Type B pancreatic cell (in vitro differentiated cells): ENCODE measurements at places on chromosomes 2 and 18. TPM values are rescaled to one million over a fixed set of nuclear protein-coding genes. Genes with fewer than 3 reads are reported as not detected.

DNA sequence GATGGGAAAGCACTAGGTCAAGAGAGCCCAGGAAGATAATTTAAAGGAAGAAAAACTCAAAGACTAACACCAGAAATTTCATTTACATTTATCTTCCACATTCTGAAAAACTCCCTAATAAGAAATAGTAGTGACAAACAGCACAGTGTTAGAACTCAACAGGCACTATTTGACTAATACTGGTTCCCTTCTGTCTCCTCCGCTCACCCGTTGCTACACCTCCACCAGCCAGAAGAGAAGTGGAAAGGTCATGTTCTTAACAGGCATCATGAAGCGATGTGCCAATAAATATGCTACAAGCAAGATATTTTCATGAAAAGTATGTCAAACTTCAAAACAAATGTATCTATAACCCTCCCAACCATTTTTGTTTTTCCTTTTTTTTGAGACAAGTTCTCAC is 5.7 kb downstream of the ROCK1 start:
- H3K36me3 ChIP-seq = no peaks in the 10 kb centered on the region
- H3K27me3 ChIP-seq = no peaks in the 10 kb centered on the region
- peaks cover 22% of the 10 kb centered on the region for H3K4me1 ChIP-seq

DNA sequence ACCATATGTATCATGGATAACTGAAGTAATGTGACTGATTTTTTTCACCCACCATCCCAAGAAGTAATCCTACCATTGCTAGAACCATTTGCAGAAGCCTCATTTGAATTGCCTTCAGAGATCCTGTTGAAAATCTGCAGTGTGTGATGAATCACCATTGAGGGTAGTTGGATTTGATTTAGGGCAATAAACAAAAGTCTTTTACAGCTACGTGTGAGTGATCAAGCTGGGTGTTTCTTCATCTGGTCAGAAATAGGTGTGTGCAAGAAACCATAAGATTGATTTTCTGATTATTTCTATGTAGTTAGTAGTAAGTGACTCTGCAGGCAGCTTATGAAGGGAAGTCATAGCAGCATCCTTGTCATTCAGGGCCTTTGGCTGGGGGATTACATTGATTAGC is 159.6 kb downstream of the MGAT5 start:
- H3K27ac ChIP-seq = no peak overlapping the region
- H3K36me3 ChIP-seq = no peaks in the 10 kb centered on the region
- DNase-seq = no peak
- no peak overlapping the region for H3K4me3 ChIP-seq
- H3K4me1 ChIP-seq = peaks cover 17% of the 10 kb centered on the region

DNA sequence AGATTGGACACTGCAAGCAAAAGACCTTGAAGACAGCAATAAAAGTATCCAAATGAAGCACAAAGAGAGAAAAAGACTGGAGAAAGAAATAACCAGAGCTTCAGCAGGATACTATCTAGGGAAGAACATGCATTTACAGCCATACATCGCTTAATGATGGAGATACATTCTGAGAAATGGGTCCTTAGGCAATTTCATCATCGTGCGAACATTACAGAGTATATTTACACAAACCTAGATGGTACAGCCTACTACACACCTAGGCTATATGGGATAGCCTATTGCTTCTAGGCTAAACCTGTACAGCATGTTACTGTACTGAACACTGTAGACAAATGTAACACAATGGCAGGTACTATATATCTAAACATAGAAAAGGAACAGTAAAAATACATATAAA is 11.9 kb downstream of the OLA1 start:
- no peak overlapping the region for H3K27ac ChIP-seq
- peaks cover 14% of the 10 kb centered on the region for H3K4me1 ChIP-seq
- DNase-seq = no peak
- peaks cover 7% of the 10 kb centered on the region for H3K36me3 ChIP-seq
- no peak overlapping the region for H3K4me3 ChIP-seq

DNA sequence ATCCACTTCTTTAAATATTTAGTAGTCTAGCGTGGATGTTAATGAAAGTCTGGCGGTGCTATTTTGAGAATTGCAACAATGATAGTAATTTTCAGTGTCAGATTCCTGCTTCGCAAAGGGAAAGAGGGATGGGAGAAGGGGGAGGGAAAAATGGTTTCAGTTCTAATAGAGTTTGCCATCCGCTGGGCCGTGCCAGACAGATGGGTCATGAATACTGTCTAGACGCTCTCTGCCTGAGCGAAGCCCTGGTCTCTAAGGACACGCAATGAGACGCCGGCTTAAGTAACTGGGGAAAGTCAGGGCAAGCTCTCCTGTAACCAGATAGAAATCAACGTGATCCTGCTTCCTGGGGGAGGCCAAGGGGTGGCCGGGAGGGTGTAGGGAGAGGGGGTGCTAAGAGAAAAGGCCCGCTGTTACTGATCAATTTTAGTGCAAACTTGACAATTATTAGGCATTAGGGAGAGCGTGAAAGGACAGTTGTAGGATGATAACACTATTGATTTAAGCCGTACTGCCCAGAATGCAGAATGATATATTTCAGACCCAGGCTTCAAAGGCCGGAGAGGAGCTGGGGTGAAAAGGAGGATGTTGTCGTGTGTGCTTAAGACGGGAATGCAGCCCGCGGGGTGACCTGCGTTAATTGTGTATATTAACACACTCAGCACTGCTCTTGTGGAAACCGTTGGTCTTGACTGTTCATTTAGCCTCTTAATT is 229.2 kb downstream of the LDLRAD4 start:
- peaks cover 11% of the 10 kb centered on the region for H3K4me1 ChIP-seq
- no peak overlapping the region for H3K27ac ChIP-seq
- no peak for DNase-seq
- H3K36me3 ChIP-seq = no peaks in the 10 kb centered on the region
- H3K27me3 ChIP-seq = peaks cover 65% of the 10 kb centered on the region

DNA sequence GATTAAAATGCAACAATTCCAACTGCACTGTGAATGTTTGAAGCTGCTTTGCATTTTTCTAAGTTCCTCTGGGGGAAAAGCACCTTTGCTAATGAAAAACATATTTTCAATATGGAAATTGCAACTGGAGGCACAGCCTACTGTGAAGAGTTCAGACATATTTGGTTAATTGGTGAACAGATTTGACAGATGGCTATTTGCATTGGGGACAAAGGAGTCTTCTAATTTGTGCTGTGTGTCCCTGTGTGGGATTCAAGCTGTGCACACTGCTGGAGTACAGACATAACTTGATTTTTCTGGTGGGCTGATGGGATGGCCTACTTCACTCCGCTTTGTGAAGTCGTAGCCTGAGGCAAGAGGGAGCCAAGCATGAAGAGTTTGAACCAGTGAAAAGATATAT is 40.7 kb upstream of the ARHGAP25 start:
- H3K4me1 ChIP-seq = peaks cover 13% of the 10 kb centered on the region
- H3K4me3 ChIP-seq = no peak overlapping the region
- no peak overlapping the region for H3K27ac ChIP-seq
- DNase-seq = no peak
- H3K27me3 ChIP-seq = no peaks in the 10 kb centered on the region

- H3K4me3 ChIP-seq = no peak overlapping the region
- H3K4me1 ChIP-seq = peaks cover 6% of the 10 kb centered on the region
- no peak overlapping the region for H3K27ac ChIP-seq
- peaks cover 25% of the 10 kb centered on the region for H3K27me3 ChIP-seq
These were observed 85.6 kb downstream of the VIT start for GRCh38 chr2:36781907-36782720.

DNA sequence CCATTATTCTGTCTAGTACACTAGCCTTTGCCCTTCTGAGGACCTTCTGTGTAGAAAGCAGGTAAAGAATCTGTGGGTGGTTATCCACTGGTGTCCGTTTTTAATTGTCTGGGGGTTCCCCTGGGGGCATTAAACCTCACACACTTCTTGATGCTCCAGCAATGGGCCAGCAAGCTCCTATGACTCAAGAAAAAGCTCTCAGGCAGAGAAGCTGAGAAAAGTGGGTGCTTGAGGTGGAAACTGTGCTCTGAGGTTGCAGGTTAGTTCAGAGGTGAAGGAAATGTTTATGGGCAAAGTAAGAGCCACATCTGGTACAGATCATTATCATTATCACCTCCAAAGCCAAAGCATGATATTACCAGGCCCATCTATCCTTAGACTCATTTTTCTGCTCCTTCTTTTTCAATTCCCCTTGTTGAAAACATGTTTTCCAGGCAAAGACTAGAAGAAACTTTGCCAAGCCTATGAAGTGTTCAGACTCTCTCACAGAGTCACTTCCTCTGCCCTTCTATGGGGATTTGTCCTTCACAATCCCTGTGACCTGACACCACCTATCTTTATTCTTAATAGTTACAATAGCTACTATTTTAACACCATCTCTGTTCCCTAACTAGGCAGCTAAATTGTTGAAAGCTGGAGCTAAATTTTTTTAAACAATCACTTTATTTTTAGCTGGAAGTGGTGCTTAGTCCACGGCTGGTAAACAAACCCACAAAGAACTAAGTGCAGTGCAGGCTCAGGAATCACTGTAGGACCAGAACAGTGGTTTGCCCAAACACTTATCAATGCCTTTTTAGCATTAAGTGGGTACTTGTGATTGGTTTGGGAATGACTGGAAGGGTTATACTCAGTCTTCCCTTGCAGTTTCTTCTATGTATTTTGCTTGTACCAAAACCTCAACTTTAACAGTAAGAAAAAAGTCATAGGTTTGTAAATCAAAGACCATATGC is 512.8 kb upstream of the POU3F3 start:
- H3K36me3 ChIP-seq = no peaks in the 10 kb centered on the region
- peaks cover 47% of the 10 kb centered on the region for H3K27me3 ChIP-seq
- no peak overlapping the region for H3K27ac ChIP-seq
- DNase-seq = no peak
- H3K4me1 ChIP-seq = no peaks in the 10 kb centered on the region

DNA sequence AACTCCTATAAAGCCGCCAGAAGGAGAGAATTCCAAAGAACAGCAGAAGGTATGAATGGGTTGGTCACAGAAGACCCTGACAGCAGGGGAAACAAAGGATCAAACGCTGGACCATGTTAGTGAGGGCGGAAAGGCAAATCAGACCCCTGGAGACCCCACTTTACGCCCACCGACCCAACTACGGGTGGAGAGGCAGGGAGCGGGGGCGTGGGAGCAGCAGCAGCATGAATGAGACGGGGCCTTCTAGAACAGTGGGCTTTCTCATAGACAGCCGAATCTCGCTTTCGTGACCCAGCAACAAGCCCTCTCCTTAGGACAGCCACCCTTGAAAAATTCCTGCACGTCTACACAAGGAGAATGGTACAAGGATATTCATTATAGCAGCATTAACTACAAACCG is 191.0 kb downstream of the HDAC4 start:
- DNase-seq = no peak
- no peaks in the 10 kb centered on the region for H3K27me3 ChIP-seq
- no peak overlapping the region for H3K4me3 ChIP-seq
- peaks cover 44% of the 10 kb centered on the region for H3K4me1 ChIP-seq
- no peak overlapping the region for H3K27ac ChIP-seq

- no peak for DNase-seq
- no peaks in the 10 kb centered on the region for H3K4me1 ChIP-seq
- no peaks in the 10 kb centered on the region for H3K36me3 ChIP-seq
- no peak overlapping the region for H3K4me3 ChIP-seq
- H3K27ac ChIP-seq = no peak overlapping the region
- peaks cover 11% of the 10 kb centered on the region for H3K27me3 ChIP-seq
These were observed 65.3 kb upstream of the MAPK4 start for GRCh38 chr18:50494569-50494968.

- H3K4me1 ChIP-seq = no peaks in the 10 kb centered on the region
- H3K36me3 ChIP-seq = no peaks in the 10 kb centered on the region
- H3K27ac ChIP-seq = no peak overlapping the region
These were observed 299.3 kb downstream of the CELF4 start for GRCh38 chr18:37266290-37266689.

GRCh38 chr18:9906481-9906880 is 7.3 kb upstream of the VAPA start:
- no peak overlapping the region for H3K4me3 ChIP-seq
- H3K4me1 ChIP-seq = peaks cover 6% of the 10 kb centered on the region
- H3K36me3 ChIP-seq = no peaks in the 10 kb centered on the region
- H3K27me3 ChIP-seq = peaks cover 14% of the 10 kb centered on the region
- DNase-seq = no peak

DNA sequence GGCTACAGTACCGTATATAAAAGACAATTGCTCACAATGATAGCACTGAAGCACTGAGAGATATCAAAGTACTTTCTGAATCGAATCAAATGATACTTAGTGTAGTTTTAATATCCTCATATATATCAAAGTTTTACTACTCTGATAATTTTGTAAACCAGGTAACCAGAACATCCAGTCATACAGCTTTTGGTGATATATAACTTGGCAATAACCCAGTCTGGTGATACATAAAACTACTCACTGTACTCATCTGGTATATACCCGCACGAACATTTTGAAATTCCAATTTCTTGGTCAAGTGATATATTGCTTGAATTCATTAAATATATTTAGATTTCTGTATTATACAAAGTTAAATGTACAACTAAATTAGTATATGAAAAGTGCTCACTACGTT is 20.5 kb downstream of the SLC39A6 start:
- H3K36me3 ChIP-seq = peaks cover 21% of the 10 kb centered on the region
- H3K4me3 ChIP-seq = no peak overlapping the region
- H3K27me3 ChIP-seq = no peaks in the 10 kb centered on the region

DNA sequence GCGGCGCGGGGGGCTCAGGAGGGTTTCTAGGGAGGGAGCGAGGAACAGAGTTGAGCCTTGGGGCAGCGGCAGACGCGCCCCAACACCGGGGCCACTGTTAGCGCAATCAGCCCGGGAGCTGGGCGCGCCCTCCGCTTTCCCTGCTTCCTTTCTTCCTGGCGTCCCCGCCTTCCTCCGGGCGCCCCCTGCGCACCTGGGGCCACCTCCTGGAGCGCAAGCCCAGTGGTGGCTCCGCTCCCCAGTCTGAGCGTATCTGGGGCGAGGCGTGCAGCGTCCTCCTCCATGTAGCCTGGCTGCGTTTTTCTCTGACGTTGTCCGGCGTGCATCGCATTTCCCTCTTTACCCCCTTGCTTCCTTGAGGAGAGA is 5.2 kb downstream of the PROC start:
- peak overlapping the region; percentile 23 for H3K27ac ChIP-seq
- H3K36me3 ChIP-seq = no peaks in the 10 kb centered on the region

- H3K27ac ChIP-seq = no peak overlapping the region
- H3K36me3 ChIP-seq = no peaks in the 10 kb centered on the region
- no peaks in the 10 kb centered on the region for H3K27me3 ChIP-seq
- no peak overlapping the region for H3K4me3 ChIP-seq
These were observed 385.3 kb downstream of the RBM43 start for GRCh38 chr2:150876251-150876950.

GRCh38 chr18:46362533-46362932 is 258.3 kb downstream of the HAUS1 start:
- peaks cover 18% of the 10 kb centered on the region for H3K36me3 ChIP-seq
- no peak overlapping the region for H3K4me3 ChIP-seq
- no peaks in the 10 kb centered on the region for H3K27me3 ChIP-seq
- no peak overlapping the region for H3K27ac ChIP-seq
- DNase-seq = no peak

TLX2 gene
- 0.67 and 2.9 TPM in 2 replicates for total RNA-seq

C2orf78 gene
- total RNA-seq = not detected in 2 replicates

SLC35G4 gene
- total RNA-seq = not detected in 2 replicates

AOX1 gene
- 6.4 and 10.3 TPM in 2 replicates for total RNA-seq

SNORC gene
- total RNA-seq = 7.1 and 28.9 TPM in 2 replicates

LRATD1 gene
- 21.6 and 52.0 TPM in 2 replicates for total RNA-seq

ABCG8 gene
- total RNA-seq = 0.31 TPM in 1 of 2 replicates, not detected in the other

FABP1 gene
- total RNA-seq = 28.2 and 56.2 TPM in 2 replicates

WDFY1 gene
- 38.2 and 45.5 TPM in 2 replicates for total RNA-seq

LOXL3 gene
- 3.4 and 23.8 TPM in 2 replicates for total RNA-seq

IL1B gene
- total RNA-seq = 0.46 and 0.76 TPM in 2 replicates

ANKZF1 gene
- 58.7 and 58.8 TPM in 2 replicates for total RNA-seq
